ENCODE measurements at places on chromosomes 12 and 14.

GRCh38 chr12:119729871-119730270, 61.9 kb downstream of the PRKAB1 start:
- DNase-seq: no peak

DNA sequence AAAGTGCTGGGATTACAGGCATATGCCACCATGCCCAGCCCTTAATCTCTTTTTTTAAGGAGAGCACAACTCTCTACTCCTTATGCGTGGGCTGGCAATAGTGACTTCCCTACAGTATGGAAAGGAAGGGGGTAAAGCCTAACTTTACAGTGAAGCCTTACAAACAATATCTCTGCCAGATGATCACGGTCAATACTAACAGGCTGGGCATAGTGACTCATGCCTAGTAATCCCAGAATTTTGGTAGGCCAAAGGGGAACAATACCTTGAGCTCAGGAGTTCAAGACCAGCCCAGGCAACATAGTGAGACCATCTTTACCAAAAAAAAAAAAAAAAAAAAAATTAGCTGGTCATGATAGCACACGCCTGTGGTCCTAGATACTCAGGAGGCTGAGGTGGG, 5.6 kb downstream of the PYM1 start:
- no peak for DNase-seq

GRCh38 chr12:49108958-49109404, 1.7 kb downstream of the LMBR1L start:
- no peak for DNase-seq

- no peak for DNase-seq
These were observed 127.2 kb upstream of the GZMB start for GRCh38 chr14:24761141-24761540.

GRCh38 chr12:122422730-122423257, 325 bp upstream of the CLIP1 start:
- DNase-seq: peak; percentile 26

- DNase-seq: no peak
These were observed 39.4 kb upstream of the BBS10 start for GRCh38 chr12:76387614-76388013.

DNA sequence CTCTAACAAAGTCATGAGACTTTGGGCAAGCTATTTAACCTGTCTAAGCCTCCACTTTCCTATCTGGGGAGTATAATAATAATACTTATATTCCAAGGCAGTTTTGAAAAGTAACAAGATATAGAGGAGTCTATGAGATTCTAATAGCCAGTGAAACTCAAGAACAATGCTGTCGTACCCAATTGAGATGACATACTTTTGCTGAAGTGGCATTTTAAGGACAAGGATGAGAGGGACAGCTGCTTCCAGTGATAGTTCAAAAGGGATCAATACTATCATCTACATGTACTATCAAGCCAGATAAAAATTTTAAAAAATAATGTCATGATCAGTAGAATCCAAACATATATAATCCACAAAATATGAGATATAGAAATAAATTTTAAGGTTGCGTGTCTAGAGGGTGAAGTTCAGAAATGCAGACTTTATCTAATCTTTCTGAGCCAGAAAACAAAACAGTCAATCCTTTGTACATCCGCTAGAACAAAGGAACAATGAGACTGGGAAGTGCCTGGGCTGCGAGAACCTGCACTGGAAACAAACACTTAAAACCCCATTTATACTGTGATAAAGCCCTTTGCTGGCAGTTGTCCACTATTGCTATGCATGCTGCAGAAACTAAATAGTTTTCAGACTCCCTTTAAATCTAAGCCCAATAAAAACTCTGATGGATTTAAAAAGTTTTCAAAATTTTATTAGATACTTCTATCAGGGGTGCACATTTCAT, 38.6 kb downstream of the PTPRB start:
- no peak for DNase-seq

DNA sequence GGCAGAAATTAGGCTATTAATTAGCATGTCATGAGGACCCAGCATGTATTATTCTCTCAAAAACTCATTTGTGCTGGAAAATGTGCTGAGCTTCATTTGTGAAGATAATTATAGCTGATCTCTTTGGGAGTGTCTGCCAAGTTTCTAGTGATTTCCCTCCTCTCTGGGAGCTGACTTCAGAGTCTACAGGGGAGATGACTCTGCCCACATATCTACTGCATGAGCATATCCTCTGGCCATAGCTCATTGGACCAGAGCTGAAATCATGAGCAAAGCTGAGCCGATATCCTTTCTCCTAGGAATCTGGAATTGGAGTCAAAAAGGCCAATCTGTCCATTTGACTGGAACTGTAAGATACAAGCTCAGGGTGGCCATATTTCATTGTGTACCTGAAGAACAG, 5.9 kb downstream of the CCDC198 start:
- DNase-seq: no peak
